CD4-positive, CD25-positive, alpha-beta regulatory T cell (primary cell): ENCODE measurements at places on chromosomes 4 and X. TPM values are rescaled to one million over a fixed set of nuclear protein-coding genes. Genes with fewer than 3 reads are reported as not detected.

- peak overlapping the region; percentile 100 for H3K27ac ChIP-seq
- peaks cover 84% of the 10 kb centered on the region for H3K4me1 ChIP-seq
- H3K4me3 ChIP-seq = peak overlapping the region; percentile 97
- no peak for DNase-seq
Measured at GRCh38 chr4:40204507-40205258, 7.9 kb downstream of the RHOH start.

DNA sequence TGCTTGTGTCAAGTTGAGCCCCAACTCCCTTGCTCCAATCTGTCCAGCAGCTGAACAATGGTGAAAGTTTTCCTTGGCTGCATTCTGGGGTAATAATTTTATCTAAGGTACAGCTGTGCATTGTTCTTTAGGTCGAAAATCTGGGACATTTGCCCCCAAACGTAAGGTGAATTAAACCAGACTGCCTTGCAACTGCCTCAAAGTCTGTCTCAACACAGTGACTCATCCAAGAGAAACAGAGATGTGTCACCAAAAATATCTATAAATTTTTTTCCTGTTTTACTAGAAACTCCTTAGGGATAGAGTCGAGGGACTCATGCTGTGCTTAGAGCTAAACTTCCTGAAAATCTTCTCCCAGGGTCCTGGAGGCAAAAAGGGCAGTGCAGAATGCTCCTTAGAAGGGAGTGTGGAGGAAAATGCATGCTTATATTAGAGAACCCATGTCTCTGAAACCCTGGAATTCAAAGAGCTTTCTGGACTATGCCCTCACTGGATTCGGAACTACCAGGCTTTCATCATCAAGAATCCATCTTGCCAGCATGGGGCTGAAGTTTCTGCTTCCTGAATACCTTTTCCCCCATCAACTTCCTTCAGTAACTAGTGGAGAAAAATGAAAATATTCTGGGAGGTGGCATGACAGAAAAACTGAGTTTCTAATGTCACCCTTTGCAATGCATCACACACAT, 115.7 kb downstream of the PALLD start:
- H3K4me3 ChIP-seq = no peak overlapping the region
- H3K36me3 ChIP-seq = no peaks in the 10 kb centered on the region
- H3K27me3 ChIP-seq = peaks cover 3% of the 10 kb centered on the region
- no peak for DNase-seq
- H3K4me1 ChIP-seq = no peaks in the 10 kb centered on the region

TMSB4X gene
- 6,725 TPM for total RNA-seq

GRK4 gene
- 2.8 TPM for total RNA-seq

DNA sequence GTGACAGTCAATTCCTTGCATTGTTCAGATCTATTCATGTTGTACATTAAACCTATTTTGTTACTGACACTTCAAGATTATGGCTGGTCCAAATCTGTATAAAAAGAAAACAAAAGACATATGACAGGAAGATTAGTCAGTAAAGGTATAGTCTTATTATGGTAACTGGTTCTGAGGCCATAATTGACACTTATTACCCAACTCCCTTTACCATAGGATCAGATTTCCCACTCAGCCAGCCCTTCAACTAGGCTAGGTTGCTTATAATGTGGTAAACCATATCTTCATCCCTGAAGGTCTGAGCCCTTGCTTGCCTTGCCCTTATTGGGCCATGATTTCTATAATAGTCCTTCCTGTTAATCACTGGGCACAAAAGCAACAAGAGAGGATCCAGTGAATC, 289.6 kb downstream of the CXXC4 start:
- no peak overlapping the region for H3K27ac ChIP-seq
- H3K4me3 ChIP-seq = no peak overlapping the region
- H3K27me3 ChIP-seq = no peaks in the 10 kb centered on the region
- H3K4me1 ChIP-seq = no peaks in the 10 kb centered on the region
- no peaks in the 10 kb centered on the region for H3K36me3 ChIP-seq
- no peak for DNase-seq

DNA sequence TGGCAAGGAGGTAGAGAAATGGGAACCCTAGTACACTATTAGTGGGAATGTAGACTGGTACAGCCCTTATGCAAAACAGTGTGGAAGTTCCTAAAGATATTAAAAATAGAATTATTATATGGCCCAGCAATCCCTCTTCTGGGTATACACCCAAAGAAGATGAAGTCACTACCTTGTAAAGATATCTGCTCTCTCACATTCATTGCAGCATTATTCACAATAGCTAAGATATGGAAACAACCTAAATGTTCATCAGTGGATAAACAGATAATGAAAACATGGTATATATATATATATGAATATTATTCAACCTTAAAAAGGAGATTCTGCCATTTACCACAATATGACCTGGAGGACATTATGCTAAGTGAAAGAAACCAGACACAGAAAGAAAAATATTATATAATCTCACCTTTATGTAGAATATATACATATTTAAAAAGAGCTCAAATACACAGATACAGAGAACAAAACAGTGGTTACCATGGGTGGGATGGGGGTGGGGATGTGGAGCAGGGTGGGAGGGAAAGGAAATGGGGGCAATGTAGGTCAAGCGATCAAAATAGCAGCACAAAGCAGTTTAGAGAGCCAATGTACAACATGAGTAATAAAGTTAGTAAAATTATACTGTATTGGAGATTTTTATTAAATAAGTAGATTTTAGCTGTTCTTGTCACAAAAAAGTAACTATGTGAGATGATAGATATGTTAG, 138.6 kb downstream of the SPRY1 start:
- DNase-seq = no peak
- no peak overlapping the region for H3K27ac ChIP-seq
- no peaks in the 10 kb centered on the region for H3K4me1 ChIP-seq
- H3K36me3 ChIP-seq = no peaks in the 10 kb centered on the region
- no peaks in the 10 kb centered on the region for H3K27me3 ChIP-seq

DNA sequence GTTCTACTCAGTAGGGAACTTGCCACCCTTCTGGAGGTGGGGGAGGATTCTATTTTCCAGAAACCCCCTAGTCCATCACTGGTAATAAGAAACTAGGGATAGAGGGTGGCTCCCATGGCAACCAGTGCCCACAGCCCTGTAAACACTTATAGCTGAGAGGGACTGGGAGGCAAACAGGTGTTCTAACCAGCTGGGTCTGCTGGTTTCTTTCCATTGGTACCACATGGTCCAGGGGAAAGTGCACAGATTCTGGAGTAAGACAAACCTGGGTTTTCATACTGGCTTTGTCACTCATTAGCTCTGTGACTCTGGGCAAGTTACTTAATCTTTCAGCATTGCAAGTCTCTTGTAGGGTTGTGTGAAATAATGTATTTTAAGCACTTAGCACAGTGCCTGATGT, 26.9 kb downstream of the IGSF1 start:
- no peak for DNase-seq
- H3K4me3 ChIP-seq = no peak overlapping the region
- H3K4me1 ChIP-seq = no peaks in the 10 kb centered on the region
- no peaks in the 10 kb centered on the region for H3K36me3 ChIP-seq

DNA sequence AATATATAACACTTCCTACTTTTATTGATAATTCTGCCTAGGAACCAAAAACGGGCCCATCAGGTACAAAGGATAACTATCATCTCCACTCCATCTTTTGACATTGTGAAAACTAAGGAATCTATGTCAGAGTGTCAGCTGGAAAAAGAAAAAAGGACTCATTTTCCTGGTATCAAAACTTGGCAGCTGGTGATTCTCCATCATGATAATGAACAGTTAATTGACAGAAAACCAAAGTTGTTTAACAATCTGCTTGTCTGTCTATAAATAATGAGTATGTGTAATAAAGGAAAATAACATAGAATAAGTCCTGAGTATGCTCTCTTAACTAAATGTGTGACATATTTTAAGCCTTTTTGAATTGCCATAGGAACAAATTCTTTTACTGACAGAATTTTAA, 31.4 kb downstream of the CXorf58 start:
- no peak overlapping the region for H3K4me3 ChIP-seq
- H3K4me1 ChIP-seq = no peaks in the 10 kb centered on the region
- H3K27ac ChIP-seq = no peak overlapping the region
- H3K27me3 ChIP-seq = no peaks in the 10 kb centered on the region
- H3K36me3 ChIP-seq = no peaks in the 10 kb centered on the region

TCEAL6 gene
- total RNA-seq = not detected

ARAP2 gene
- total RNA-seq = 92.2 TPM

GRCh38 chrX:23782455-23782854, 518 bp upstream of the SAT1 start:
- DNase-seq = no peak
- peaks cover 10% of the 10 kb centered on the region for H3K36me3 ChIP-seq
- peak overlapping the region; percentile 86 for H3K27ac ChIP-seq
- no peaks in the 10 kb centered on the region for H3K27me3 ChIP-seq
- H3K4me1 ChIP-seq = peaks cover 19% of the 10 kb centered on the region

DNA sequence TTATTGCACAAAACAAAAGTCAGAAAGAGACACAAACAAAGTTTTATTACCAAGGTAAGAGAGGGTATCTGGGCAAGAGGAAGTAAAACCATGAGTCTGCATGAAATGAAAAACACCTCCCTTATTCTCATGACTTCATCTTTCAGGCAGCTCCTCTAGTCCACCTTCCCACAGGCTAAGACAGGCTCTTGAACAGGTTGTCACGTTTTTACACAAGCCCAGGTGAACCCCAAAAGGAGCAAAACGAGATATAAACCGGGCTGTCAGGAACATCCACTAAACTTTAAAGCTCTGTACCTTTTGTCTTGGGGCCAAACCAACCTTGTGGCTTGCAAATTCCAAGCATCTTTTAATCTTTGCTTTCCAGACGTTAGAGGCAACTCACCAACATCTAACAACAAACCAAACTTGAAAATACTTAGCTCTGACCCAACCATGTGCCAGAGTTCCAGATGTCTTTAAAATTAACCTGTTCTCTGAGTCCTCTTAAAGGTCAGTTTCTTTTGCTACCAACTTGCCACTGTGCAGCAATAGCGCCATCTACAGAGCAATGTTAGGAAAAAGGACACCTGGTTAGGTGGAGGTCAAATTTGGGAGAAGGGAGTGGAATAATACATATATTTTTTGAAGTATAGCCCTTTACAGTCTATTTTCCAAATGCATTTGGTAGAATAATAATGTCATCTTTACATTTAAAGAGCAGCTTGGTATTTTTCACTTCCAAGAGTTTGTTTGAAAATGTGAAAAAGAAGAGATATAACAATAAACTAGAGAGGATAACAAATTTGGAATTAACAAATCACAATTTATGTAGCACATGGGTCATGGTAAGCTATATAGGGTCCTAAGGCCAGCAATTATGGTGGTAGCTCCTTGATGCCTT, 73.1 kb downstream of the QRFPR start:
- H3K4me3 ChIP-seq = no peak overlapping the region
- no peak overlapping the region for H3K27ac ChIP-seq
- H3K27me3 ChIP-seq = no peaks in the 10 kb centered on the region
- peaks cover 7% of the 10 kb centered on the region for H3K4me1 ChIP-seq
- peak; percentile 47 for DNase-seq
